ENCODE measurements at places on chromosomes 11 and 22.

- DNase-seq = peak; percentile 91
Measured at GRCh38 chr22:39316440-39317083, 2.9 kb downstream of the RPL3 start.

DNA sequence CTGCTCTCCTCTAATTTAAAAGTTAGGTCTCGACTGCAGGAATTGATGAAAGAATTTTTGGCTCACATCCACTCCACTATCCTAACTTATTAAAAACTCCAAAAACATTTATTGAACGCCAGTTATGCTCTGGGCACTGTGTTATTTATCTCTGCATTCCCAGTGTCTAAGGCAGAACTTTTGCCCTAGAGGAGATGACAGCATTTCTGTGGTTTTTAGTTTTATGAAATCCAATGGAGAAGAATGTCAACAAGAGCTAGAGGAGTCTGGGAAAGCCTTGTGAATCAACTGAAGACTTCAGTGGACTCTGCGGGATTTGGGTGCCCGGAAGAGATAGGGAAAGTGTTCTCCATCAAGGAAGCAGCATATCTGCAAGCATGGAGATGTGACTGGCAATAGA lies 217.0 kb upstream of the PGR start:
- no peak for DNase-seq

DNA sequence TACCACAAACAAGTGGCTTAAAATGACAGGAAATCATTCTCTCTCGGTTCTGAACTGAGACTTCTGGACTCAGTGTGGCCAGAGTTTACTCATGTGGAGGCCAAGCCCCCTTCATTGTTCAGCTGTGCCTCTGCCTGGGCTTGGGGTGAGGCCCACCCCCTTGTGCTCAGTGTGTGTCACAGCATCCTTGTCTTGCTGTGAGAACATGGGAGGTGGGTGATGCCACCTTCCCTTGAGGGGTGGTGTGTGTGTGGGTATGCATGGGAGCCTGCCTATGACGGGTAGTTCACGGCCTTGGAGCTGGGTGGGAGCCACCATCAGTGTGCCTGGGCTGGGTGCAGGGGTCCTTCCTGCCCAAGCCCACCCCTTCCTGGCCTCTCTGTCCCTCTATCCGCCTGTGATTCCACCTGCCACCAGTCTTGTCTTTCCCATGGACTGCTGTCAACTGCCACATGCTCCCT lies 101.7 kb downstream of the MORC2 start:
- no peak for DNase-seq

DNA sequence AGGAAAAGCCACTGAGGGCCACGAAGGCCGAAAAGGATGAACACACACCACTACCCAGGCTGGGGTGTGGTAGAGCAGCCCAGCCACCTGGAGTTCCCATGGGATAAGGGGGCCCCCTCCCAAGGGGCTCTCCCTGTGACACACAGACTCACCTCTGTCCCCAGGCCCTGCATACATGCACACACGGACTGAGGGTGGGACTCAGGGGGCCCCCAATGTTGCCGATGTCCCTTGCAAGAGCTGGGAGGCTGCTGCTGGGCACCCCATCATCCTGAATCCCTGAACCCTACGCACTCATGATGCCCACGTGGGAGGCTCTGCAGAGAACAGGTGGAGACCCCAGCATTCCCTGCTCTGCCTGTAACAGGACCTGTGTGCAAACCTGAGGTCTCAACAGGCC lies 14.5 kb downstream of the SHANK2 start:
- DNase-seq = no peak

- DNase-seq = no peak
Measured at GRCh38 chr22:42692239-42693054, 28.2 kb downstream of the A4GALT start.

GRCh38 chr11:120613264-120614226 lies 102.0 kb downstream of the GRIK4 start:
- no peak for DNase-seq

- no peak for DNase-seq
Measured at GRCh38 chr22:34150023-34150422, 229.7 kb upstream of the LARGE1 start.

GRCh38 chr11:94494126-94494680 lies 419 bp downstream of the ANKRD49 start:
- no peak for DNase-seq

- no peak for DNase-seq
Measured at GRCh38 chr11:70364745-70365543, 33.4 kb upstream of the CTTN start.

- DNase-seq = no peak
Measured at GRCh38 chr11:79201677-79202347, 239.0 kb downstream of the TENM4 start.
